GM04504 (cell line): ENCODE measurements at places on chromosomes 1 and 21.

- no peak for DNase-seq
Measured at GRCh38 chr1:239558559-239558958, 172.2 kb downstream of the CHRM3 start.

DNA sequence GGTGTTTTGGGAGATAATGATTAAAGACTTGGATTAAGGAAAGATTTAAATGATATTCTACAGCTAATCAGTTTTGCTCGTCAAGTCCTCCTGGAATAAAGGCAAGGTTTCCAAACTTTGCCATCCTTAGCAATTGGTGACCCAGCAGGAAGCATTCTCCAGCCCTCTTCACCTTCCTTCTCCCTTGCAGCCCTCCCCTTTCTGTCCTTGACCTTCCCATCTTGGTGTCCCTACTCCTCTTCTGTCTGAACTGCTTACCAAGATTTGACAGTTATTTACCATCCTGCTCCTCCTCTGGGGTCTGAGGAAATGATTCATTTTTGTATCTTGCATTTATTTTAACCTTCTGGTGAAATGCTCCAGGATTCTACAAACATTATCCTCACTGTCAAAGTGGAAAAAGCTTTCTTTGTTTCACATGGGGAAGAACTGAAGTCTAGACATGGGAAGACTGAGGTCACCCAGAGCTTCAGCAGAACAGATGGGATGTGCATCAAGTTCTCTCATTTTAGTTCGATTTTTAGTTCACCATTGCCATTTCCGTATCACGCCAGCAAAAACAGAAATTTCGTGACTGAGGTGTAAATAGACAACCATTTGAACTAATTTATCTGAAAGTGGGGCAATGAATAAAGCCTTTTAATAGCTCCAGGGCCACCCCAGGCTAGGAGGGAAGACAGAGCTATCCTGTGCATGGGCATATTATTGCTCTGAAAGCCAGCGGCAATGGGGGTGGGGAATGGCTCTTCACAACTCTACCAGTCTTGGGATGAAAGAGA lies 504.4 kb upstream of the PLXNA2 start:
- no peak for DNase-seq

DNA sequence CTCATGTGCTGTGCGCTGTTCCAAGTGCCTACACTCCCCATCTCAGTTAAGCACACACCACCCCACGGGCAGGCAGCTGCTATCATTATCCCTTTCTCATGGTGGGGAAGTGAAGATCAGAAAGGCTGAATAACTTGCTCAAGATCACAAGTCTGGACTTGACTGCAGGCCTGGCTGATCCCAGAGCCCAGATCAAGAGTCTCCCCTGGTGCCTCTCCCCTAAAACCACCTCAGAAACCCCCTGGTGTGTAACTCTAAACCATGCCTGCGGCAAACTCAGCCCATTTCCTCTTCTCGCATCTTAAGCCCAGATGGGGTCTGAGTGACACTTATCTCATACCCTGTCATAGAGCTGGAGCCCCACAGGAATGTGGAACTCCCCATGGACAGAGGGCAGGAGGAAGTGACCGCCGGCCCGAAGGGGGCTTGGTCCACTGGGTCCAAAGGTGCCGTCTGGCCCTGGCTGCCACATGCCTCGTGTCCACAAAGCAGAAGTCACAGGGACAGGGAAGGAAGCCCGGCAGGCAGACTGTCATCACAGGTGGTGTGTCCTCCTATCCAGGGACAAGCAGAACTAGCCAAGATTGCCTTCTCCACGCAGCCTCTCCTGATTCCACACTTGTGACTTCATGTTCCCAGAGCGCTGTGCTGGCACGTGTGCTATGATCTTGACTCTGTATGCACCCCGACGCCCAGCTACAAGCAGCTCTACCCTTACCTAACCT lies 92.1 kb downstream of the SYF2 start:
- no peak for DNase-seq

- no peak for DNase-seq
Measured at GRCh38 chr1:159958719-159959380, 4.8 kb upstream of the SLAMF9 start.

DNA sequence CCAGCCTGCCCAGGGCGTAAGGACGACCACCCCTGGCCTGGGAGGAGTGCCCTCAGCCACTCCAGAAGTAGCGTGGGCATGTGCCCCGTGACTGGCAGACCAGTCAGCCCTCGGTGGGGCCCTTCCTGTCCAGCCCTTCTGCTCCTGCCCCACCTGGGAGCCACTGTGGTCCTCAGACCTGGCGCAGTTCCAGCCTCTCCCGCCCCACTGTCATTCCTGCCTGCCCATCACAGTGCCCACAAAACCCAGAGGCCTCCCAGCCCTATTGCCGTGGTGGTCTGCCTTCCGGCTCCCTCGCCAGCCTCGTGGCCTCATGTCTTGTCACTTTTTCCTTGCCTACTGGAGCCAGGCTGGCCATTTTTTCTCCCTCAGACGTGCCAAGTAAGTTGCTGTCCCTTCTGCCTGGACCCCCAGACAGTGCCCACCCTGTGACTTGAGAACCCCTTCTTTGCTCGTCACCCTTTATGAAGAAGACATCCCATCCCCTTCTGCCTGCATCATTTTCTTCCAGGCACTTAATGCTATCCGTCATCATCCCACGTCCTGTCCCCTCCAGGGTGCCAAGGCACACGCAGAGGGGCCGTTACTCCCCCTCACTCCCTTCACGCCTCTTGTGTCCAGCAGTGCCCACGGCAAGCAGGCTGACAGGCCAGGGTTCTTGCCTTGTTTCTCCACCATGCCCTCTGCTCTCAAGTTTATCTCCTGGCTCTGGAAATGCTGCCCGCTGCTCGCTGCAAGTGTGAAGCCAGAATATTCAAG lies 122.6 kb downstream of the CAMTA1 start:
- no peak for DNase-seq

- no peak for DNase-seq
Measured at GRCh38 chr1:203763505-203763904, 1.5 kb upstream of the LAX1 start.

GRCh38 chr1:65165269-65165993 lies 17.4 kb downstream of the AK4 start:
- no peak for DNase-seq

GRCh38 chr1:8197493-8198282 lies 120.2 kb upstream of the SLC45A1 start:
- DNase-seq = peak; percentile 56

DNA sequence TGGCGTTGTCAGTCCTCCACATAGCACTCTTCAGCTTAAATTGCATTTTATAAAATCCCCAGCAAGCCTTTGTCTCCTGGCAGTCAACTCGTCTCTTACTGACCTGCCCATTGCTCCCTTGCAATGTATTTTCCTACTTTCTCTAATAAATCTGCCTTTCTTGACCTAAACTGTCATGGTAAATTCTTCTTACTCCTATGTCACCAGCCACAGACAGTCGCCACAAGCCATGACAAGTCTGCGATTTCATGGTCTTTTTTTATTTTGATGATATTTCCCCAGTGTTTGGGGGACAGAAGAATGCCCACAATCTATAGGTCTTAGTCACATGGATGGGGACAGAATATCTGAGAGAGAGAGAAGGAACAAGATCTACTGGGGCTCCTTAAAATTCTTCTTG lies 8.4 kb downstream of the IFNAR2 start:
- no peak for DNase-seq

DNA sequence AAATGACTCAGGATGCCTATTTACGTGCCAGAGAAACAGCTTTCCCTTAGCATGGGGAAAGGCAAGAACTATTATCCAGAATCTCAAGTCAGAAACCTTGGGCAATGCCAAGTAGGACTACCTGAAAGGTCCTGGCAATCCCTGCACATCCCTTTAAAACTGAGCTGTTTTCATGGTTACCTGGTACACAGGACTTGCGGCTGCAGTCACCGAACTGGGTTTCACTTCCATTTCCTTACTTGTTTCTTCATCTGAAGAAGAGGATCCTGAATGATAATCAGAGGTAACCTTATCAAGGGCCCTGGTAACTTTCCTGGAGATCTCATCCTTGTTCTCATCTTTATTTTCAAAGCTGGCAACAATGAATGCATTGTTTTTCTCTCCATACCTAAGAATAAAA lies 14.3 kb downstream of the BTG3 start:
- DNase-seq = no peak

- no peak for DNase-seq
Measured at GRCh38 chr1:169901115-169901514, 7.4 kb upstream of the SCYL3 start.

- no peak for DNase-seq
Measured at GRCh38 chr1:111723091-111723806, 15.9 kb downstream of the INKA2 start.

- peak; percentile 57 for DNase-seq
Measured at GRCh38 chr1:244214009-244214967, 163.2 kb downstream of the ZBTB18 start.

DNA sequence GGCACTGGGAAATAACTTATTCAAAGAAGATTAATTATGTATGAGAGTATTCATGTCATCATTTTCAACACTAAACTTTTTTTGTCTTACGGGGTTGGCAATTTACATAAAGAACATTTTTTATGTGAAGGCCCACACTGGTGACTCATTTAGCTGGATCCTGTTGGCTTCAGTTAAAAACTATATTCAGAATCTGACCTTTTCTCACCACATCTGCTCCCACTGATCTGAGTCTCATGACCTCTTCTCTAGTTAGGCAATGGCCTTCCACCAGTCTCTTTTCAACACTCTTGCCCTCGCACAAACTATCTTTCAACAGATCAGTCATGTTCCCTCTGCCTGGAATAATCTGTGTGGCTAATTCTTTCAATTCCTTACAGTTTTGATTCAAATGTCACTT lies 53.4 kb downstream of the TMPRSS15 start:
- DNase-seq = peak; percentile 17

- DNase-seq = no peak
Measured at GRCh38 chr21:17612023-17612564, 607 bp downstream of the BTG3 start.

- DNase-seq = no peak
Measured at GRCh38 chr21:37463083-37463801, 96.7 kb downstream of the DYRK1A start.

GRCh38 chr1:209106237-209106741 lies 477.2 kb upstream of the CAMK1G start:
- peak; percentile 48 for DNase-seq

GRCh38 chr1:77536813-77537212 lies 145.6 kb downstream of the ZZZ3 start:
- DNase-seq = peak; percentile 96

- no peak for DNase-seq
Measured at GRCh38 chr1:64502931-64503330, 33.0 kb downstream of the CACHD1 start.

- no peak for DNase-seq
Measured at GRCh38 chr1:147648933-147649332, 21.4 kb downstream of the ACP6 start.

- no peak for DNase-seq
Measured at GRCh38 chr1:44276901-44277300, 63.6 kb downstream of the DMAP1 start.

DNA sequence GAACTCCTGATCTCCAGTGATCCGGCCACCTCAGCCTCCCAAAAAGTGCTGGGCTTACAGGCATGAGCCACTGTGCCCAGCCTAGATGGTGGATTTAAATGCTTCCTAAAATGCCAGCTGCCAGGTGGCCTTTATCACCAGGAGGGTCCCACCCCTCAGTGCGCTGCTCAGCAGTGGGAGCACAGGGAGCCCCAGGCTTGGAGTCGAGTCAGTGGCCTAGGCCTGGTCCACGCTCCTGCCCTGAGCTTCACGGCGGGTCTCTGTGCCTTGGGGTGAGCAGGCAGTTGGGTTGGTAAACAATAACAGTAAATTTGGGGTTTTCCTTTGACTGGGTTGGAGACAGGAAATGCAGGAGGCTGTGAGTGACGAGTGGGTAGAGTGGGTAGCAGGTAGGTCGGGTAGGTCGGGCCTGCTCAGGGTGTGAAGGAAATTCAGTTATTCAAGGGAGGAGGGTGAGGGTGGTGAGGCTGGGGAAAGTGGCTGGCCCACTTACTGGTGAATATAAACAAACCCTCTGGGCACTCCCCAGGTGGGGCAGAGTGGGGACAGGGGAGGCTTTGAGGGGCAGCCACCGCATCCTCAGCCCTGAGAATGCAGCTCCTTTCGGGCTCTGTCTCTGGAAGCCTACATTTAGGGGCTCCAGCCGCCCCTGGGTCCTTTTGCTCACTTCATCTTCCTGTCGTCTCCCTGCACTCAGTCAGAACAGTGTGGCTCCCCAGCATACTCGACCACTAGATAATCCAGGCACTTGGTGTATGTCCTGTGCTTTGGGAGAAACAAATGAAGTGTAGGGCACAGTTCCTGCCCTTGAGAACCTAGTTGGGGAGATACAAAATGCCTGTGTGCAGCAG lies 33.5 kb upstream of the IL19 start:
- DNase-seq = no peak

DNA sequence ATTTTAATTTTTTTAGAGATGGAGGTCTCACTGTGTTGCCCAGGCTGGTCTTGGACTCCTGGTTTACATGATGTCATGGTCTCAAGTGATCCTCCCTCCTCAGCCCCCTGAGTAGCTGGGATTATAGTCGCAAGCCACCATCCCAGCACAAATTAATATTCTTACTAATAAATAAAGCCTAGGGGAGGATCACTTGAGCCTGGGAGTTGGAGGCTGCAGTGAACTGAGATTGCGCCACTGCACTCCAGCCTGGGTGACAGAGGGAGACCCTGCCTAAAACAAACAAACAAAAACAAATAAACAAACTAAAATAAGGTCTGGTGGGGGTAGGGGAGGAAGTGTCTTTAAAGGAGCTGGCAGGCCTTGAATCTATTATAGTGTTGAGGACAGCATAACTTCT lies 8.7 kb upstream of the GADD45A start:
- DNase-seq = no peak

DNA sequence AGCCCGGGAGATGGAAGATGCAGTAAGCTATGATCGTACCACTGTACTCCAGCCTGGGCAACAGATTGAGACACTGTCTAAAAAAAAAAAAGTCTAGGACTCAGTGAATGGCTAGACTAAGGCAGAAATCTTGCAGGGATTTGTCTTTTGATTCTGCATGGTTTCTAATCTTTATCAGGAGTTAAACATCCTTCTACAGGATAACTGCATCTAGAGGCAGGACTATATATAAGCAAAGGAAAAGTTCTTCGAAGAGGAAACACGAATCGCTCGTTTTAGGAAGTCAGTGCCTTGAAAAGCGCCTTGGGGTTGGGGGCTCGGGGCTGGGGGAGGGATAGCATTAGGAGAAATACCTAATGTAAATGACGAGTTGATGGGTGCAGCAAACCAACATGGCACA lies 602 bp upstream of the UFC1 start:
- no peak for DNase-seq

DNA sequence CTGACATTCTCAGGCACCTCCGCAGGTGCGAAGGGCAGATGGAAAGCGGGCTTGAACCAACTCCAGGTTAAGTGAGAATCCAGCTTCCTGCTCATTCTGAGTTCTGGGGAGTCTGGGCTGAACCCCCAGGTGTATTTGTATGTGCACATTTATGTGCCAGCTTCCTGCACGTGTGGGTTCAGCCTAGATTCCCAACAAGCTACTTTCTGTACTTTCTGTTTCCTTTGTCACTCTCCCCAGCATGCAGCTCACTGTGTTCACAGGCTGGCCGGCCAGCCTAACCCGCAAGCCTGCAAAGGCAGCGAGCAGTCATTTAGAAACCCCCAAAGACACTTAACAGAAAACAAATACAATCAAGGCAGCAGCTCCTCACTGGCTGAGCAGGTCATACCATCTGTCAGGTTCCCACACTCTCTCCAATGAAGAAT lies 1.3 kb upstream of the IL19 start:
- no peak for DNase-seq
